Activated CD4-positive, alpha-beta T cell treated with anti-CD3 and anti-CD28 coated beads, Interleukin-2, amount 10 ng/mL, durations not matched to agents 7 days and 5 days (primary cell): ENCODE measurements at places on chromosomes 11 and 22. TPM values are rescaled to one million over a fixed set of nuclear protein-coding genes. Genes with fewer than 3 reads are reported as not detected.

Gene PATE4
- total RNA-seq: not detected

Gene LRP4
- total RNA-seq: 0.02 TPM

Gene UBQLN3
- not detected for total RNA-seq

Gene APOL5
- not detected for total RNA-seq

Gene LARGE1
- total RNA-seq: 0.21 TPM

Gene MAFF
- total RNA-seq: 5.0 TPM

Gene BAIAP2L2
- total RNA-seq: 0.50 TPM

Gene C11orf86
- not detected for total RNA-seq

Gene PANX3
- total RNA-seq: not detected

Gene ANKK1
- 0.15 TPM for total RNA-seq

Gene HBG2
- total RNA-seq: not detected

Gene LMO2
- not detected for total RNA-seq

Gene ASPHD2
- 8.5 TPM for total RNA-seq

Gene LRRC10B
- not detected for total RNA-seq

Gene SLC22A25
- total RNA-seq: not detected

Gene FIBIN
- not detected for total RNA-seq

Gene CRYBA4
- not detected for total RNA-seq

Gene SBF2
- 3.2 TPM for total RNA-seq

Gene TMPRSS4
- not detected for total RNA-seq

Gene ART1
- not detected for total RNA-seq

Gene FXYD6
- total RNA-seq: not detected

Gene NCF4
- total RNA-seq: 23.3 TPM

Gene CHCHD10
- total RNA-seq: 55.4 TPM

Gene MS4A6A
- total RNA-seq: not detected

Gene TPH1
- 0.35 TPM for total RNA-seq

Gene CECR2
- total RNA-seq: 0.15 TPM

Gene ATL3
- 37.3 TPM for total RNA-seq

Gene PLAAT5
- total RNA-seq: not detected

Gene KIRREL3
- not detected for total RNA-seq

Gene OR2AG2
- total RNA-seq: not detected

Gene SLC22A24
- not detected for total RNA-seq

Gene TSGA10IP
- total RNA-seq: not detected

Gene LMO1
- total RNA-seq: not detected

Gene APOA4
- total RNA-seq: not detected

Gene ROBO4
- total RNA-seq: not detected

Gene OR9G4
- total RNA-seq: not detected

Gene IL18
- total RNA-seq: 0.17 TPM

Gene SLC22A6
- total RNA-seq: not detected

Gene TMEM225
- not detected for total RNA-seq

Gene APOA5
- total RNA-seq: not detected

Gene MUC6
- not detected for total RNA-seq

Gene TST
- 2.4 TPM for total RNA-seq

Gene PHETA2
- 1.8 TPM for total RNA-seq

Gene GNAZ
- total RNA-seq: 0.35 TPM

Gene JRKL
- 10.3 TPM for total RNA-seq

Gene SPDYC
- total RNA-seq: not detected

Gene MTMR3
- total RNA-seq: 24.3 TPM

Gene RFPL1
- total RNA-seq: not detected

Gene FGF4
- not detected for total RNA-seq

Gene OR4A16
- not detected for total RNA-seq

Gene DNAJB13
- 0.31 TPM for total RNA-seq

Gene OR51B2
- not detected for total RNA-seq

Gene GAL3ST1
- total RNA-seq: not detected
